Cardiac septum (tissue), 1 donor: ENCODE measurements at places on chromosomes 3 and 15.

DNA sequence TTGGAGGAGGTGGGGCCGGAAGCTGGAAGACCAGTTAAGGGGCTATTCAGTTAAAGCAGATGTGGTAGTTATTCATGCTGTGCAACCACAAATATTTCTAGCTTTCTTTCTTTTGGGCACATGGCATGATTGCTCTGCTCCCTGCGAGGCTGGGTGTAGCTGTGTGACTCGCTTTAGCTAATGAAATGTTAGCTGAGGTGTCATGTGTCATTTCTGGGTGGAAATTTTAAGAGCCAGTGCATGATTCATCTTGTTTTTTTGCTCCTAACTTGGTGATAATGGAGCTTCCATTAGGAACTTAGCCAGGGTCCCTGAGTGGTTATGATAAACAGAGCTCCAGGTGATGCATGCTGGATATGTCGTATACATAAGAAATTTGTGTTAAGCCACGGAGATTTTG is 300.6 kb downstream of the SATB1 start:
- DNase-seq = no peak

DNA sequence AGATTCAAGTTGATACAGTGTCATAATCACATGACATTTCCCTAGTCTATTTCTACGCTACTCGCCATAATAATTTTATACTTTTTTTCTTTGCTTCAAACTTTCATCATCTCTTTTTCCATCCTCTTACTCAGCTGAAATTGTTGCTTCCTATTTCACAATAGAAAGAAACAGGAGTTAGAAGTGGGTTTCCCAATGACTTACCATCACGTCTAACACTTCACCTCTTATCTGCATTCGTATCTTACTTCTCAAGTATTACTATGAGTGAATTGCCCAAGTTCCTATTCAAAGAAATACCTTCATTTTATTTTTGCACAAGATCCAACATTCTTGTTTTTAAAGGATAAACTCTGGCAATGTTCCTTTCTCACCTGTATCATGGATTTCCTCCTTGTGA is 1539.9 kb downstream of the SI start:
- DNase-seq = no peak

- DNase-seq = no peak
These were observed 476.0 kb downstream of the OCA2 start for GRCh38 chr15:27623149-27623548.

DNA sequence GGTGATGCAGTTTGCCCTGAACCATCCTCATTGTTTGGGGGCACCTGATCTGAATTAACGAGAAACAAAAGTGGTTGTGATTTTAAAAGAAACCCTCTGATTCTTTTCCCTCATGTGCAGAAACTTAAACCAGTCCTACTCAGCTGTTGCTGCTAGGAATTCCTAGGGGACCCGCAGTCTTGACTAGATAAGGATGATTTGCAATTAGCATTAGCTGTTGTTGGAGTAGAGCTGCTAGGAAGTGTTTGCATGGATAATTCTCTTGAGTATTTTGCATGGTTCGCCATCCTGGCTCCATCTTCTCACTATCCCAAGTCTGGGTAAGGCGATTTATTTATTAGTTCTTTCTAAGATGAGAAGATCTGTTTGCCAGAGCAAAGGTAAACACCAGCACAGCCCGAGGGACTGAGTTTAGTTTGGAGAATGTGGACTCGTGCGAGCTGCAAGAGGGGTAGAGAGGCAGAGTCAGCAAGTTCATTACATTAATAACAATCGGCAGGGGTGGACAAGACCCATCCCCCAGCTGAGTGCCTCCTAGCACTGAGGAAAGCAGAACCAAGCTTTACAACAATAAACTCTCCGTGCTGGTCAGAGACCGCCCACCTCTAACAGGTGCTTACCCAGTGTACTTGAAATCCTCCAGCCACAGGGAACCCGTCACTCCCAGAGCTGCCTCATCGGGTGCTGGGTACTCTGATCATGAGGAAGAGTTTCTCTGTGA is 4.1 kb downstream of the FGD5 start:
- DNase-seq = no peak

DNA sequence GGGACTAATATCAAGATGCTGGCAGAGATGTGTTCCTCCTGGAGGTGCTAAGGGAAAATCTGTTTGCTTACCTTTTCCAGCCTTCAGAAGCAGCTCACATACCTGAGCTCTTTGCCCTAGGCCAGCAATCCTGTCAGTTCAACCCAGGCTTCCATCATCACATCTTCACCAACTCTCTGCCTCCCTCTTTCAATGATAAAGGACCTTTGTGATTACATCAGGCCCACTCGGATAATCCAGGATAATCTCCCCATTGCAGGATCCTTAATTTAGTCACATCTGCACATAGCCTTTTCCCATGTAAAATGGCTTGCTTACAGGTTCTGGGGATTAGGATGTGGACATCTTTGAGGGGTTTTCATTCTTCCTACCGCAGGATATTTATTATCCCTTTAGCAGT is 58.3 kb downstream of the NSUN3 start:
- no peak for DNase-seq
